ENCODE measurements at places on chromosomes 11 and 22. TPM values are rescaled to one million over a fixed set of nuclear protein-coding genes. Genes with fewer than 3 reads are reported as not detected.

PANX3 gene
- total RNA-seq = not detected

SLC25A18 gene
- total RNA-seq = 0.23 TPM

TYMP gene
- 70.9 TPM for total RNA-seq

TBX1 gene
- 22.6 TPM for total RNA-seq

CECR2 gene
- total RNA-seq = 0.04 TPM

FUT4 gene
- 3.2 TPM for total RNA-seq

OTOG gene
- not detected for total RNA-seq

MYBPC3 gene
- not detected for total RNA-seq

UBQLN3 gene
- total RNA-seq = not detected

PTGDR2 gene
- not detected for total RNA-seq

SCGB1C1 gene
- not detected for total RNA-seq

CCND1 gene
- 122 TPM for total RNA-seq

TCF20 gene
- total RNA-seq = 46.1 TPM

GSTT2 gene
- not detected for total RNA-seq

RPS3 gene
- total RNA-seq = 4,158 TPM

MAJIN gene
- not detected for total RNA-seq

HTR3B gene
- not detected for total RNA-seq

SERHL2 gene
- 1.4 TPM for total RNA-seq

SORL1 gene
- 90.0 TPM for total RNA-seq

RAB39A gene
- total RNA-seq = not detected

KLHL35 gene
- total RNA-seq = 1.2 TPM

SOX6 gene
- total RNA-seq = 0.94 TPM

PRR33 gene
- total RNA-seq = not detected

Data from hair follicular keratinocyte (primary cell).